ENCODE measurements at places on chromosomes 1 and 21.

DNA sequence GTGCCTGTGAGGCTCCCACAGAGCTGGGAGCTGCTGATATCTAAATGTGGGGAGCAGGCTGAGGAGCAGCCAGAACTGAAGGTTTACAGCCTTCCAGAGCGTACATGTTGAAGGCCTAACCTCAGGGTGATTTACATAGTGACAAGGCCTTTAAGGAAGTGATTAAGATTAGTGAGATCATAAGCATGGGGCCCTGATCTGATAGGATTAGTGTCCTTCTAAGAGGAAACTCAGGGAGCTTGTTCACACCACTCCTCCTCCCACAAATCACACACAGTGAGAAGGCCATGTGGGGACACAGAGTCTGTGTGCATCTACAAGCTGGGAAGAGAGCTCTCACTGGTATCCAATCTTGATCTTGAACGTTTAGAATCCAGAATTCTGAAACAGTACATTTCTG, 92.3 kb upstream of the NBPF6 start:
- no peak for DNase-seq

DNA sequence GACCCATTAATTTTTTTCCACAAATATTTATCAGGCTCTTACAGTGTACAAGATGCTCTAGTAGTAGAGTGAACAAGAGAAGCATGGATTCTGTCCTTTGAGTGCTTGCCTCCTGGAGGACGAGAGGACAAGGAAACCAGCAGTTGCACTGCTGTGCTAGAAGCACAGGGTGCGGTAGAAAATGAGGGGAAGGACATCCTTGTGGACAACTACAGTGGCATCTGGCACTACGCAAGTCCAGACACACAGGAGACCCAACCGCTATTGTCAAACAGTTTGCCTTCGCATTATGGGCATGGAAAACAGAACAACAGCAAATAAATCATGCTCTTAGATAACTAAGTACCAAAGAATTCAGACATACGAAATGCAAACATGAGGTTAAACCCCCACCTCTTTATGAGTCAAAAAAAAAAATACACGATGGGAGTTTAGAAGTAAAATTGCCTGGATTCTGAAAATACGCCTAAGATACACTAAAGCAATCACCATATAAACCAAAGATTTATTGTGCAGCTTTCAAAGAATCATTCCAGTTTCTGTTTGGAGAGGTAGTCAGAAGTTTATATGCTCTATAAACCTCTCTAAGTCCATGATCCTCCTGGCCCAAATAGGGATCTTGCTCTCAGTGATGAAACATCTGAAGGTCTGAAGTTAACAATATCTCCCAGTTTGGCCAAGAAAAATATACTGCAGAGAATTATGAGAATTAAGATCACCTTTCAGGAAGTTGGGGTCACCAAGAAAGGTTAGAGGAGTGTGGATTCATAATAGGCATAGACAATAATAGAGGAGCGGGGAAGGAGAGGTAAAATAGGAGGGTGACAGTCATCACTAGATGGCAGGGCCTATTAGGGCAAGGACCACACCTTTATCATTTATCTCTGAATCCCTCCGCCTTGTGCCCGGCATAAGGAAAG, 307.8 kb downstream of the NFIA start:
- DNase-seq: no peak

DNA sequence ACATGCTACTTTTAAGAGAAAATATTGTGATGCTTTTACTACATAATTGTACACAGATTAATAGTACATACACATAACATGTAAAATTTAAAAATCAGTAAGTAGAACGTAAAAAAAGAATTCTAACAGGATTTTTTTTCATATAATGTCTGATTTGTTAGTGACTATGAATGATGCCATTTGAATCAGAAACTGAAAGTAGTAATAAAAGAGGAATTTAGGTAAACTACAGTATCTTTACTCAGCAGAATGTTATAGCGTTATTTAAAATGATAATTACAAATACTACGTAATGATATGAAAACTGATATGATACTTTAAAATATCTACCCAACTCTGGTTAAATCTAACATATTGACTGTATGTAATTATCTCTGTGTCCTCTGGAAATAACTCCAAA, 116.1 kb downstream of the DENND1B start:
- DNase-seq: no peak

- DNase-seq: no peak
Measured at GRCh38 chr1:3456964-3457909, 2.8 kb downstream of the ARHGEF16 start.

DNA sequence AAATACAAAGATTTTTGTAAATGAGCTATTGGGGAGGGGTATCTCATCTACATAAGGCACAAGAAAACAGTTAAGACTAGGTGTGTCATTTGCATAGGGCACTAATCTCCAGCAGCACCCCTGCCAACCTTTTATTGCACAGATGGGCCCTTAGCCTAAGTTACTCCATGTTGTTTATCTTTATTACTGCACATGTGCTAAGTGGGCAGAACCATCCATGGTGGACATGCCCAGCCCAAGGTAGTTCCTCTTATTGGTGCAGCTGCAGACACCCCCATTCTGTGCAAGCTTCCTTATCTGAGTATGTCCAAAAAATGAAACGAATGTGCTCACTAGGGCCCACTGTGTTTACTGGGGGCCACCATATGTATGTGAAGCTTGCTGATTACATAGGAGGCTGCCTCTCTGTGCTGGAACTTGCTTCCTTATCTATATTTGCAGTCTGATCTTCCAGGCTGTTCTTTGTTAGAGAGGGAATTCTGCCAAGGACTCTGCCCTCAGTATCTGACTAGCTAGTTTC, 77.3 kb upstream of the NEK7 start:
- no peak for DNase-seq

GRCh38 chr1:227214207-227214606, 104.1 kb downstream of the CDC42BPA start:
- DNase-seq: no peak

Data from CD4-positive, CD25-positive, alpha-beta regulatory T cell (primary cell).